T-helper 17 cell (primary cell): ENCODE measurements at places on chromosomes 5 and 9. TPM values are rescaled to one million over a fixed set of nuclear protein-coding genes. Genes with fewer than 3 reads are reported as not detected.

Gene C7
- total RNA-seq: not detected

DNA sequence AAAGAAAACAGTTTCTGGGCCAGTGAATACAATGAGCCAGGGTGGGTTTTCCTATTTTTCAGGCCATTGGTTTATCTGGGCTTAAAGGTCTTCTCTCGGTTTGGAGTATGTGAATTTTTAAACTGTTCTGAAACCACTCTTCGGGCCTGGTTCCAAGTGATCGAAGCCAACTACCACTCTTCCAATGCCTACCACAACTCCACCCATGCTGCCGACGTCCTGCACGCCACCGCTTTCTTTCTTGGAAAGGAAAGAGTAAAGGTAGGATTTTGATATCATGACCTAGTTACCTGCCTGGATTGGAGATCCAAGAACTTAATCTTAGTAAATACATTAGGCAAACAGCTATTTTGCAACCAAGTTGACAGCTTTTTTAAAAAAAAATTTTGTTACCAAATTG lies 79.1 kb downstream of the WDR41 start:
- DNase-seq: no peak
- no peak overlapping the region for H3K4me3 ChIP-seq
- H3K4me1 ChIP-seq: peaks cover 2% of the 10 kb centered on the region

Gene MAMDC4
- total RNA-seq: 3.4 TPM

DNA sequence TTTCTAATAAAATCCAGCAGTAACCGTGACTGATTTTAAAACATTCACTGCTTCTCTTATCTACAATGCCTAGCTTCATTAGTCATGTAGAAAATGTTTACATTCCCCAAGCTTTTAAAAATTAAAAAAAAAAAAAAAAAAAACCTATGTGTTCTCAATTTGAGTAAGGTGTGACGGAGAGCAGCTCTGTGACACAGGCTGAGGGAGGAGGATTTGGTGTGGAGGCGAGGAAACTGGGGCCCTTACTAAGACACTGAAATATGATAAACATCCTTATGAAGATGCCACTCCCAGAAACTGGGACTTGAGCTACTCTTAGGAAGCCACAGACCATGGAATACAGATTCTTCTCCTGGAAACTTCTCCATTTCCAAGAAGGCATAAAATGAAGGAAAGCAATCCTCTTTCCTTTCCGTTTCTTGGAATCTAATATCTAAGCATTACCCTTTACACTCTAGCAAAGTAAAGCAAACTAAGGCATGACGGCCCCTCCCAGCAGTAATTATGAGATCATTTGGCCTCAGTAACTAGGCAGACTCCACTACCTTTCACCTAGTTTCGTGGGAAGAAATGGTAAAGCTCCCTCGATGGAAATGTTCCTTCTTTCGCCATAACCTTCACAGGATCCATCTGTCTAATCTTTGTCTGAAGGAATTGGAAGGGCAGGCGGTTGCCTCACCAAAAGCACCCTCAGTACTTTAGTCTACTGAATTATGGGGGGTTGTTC lies 23.5 kb downstream of the GRAMD2B start:
- peaks cover 2% of the 10 kb centered on the region for H3K36me3 ChIP-seq
- H3K27ac ChIP-seq: peak overlapping the region; percentile 68
- no peak for DNase-seq

- H3K36me3 ChIP-seq: no peaks in the 10 kb centered on the region
- no peak overlapping the region for H3K4me3 ChIP-seq
- peaks cover 15% of the 10 kb centered on the region for H3K27me3 ChIP-seq
- DNase-seq: no peak
- H3K4me1 ChIP-seq: no peaks in the 10 kb centered on the region
Measured at GRCh38 chr5:135140446-135141204, 106.6 kb upstream of the PITX1 start.

Gene GADD45G
- 14.3 TPM for total RNA-seq

DNA sequence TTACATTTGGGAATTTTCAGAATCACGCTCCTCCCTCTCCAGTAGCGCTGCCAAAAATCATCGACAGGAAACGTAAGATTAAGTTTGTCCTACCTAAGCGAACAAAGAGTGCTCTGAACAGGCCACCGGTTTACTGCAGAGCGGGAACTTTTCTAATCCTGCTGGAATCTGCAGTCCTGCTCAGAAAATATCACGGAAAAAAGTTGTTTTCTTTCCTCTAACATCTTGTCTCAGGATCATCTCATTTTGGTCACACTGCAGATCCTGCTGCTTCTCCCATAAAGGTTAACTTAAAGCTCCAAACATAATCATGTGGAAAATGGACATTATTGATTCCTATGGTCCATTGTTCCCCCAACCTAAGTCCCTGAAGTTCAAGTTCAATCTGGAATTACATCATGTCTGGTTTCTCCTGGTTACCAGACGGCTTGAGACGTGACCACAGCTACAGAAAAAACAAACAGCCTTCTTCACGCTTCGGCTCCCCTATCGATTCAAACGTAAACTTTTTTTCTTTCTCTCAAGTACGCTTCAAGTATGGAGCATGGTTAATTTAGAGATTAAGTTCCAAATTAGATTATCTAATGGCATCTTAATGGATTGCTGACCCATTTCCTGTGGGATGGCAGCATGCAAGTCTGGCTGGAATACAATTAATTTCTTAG lies 217.6 kb downstream of the NFIB start:
- no peak for DNase-seq
- H3K4me1 ChIP-seq: no peaks in the 10 kb centered on the region

- no peaks in the 10 kb centered on the region for H3K27me3 ChIP-seq
- no peak overlapping the region for H3K4me3 ChIP-seq
- H3K27ac ChIP-seq: no peak overlapping the region
- H3K36me3 ChIP-seq: peaks cover 4% of the 10 kb centered on the region
Measured at GRCh38 chr5:80631278-80632259, 22.9 kb upstream of the MSH3 start.

DNA sequence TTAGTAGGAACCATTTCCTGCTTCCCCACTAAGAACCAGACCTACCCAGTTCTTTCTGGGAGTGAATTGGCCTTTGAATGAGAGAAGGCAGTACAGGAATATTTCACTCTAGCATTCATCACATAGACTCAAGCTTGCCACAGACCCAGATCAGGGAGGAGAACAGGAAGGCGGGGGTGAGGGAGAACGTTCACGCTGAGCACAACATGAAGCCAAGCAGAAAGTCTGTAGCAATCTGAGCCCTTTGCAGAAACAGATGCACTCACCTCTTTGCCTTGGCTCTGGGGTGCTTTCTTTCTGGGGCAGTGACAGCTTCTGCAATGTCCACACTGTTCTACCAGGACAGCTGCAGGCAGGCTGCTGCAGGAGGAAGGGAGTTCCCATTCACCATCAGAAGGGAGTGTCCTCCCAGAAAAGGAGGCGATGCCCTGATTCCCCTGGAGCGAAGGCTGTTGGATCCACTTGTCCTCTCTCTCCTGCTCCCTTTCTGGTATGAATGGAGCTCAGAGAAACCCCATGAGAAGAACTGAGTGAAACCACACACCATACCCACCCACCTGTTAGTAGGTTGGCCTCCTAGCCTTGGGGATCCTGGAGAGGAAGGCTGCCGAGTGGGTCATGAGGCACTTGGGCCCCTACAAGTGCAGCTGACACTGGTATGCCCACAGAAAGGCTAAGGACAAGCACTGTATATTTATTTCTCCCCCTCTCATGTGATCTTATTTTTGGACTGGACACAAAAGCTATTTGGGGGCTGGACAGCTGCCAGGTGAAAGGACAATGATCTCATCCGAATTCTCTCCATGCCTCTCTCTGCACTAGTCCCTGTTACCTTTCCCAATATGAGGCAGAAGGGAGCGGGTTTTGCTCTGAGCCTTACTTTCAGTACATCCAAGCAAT lies 11.7 kb upstream of the FGF1 start:
- no peaks in the 10 kb centered on the region for H3K4me1 ChIP-seq
- no peak overlapping the region for H3K27ac ChIP-seq
- no peak for DNase-seq
- H3K27me3 ChIP-seq: peaks cover 15% of the 10 kb centered on the region
- H3K4me3 ChIP-seq: no peak overlapping the region
- peaks cover 2% of the 10 kb centered on the region for H3K36me3 ChIP-seq

DNA sequence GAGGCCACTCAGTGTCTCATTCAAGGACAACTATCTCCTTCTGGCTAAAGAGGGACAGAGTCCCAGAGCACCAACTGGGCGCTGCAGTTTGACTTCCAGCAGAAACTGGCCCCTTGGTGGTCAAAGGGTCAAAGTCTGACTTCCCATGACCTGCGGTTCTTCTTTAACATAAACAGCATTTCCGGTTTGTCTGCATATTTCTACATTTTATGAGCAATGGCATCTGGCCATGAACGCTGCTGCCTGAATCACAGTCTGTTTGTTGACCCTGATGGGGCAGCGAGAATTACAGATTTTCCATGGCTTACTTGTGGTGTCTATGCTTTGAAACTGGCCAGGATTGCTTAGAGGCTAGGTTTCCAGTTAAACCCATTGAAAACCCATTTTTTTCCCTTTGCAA lies 1.3 kb downstream of the TNFSF15 start:
- H3K4me3 ChIP-seq: no peak overlapping the region
- peaks cover 36% of the 10 kb centered on the region for H3K4me1 ChIP-seq
- peaks cover 2% of the 10 kb centered on the region for H3K36me3 ChIP-seq
- no peak overlapping the region for H3K27ac ChIP-seq
- no peak for DNase-seq

- no peak for DNase-seq
- no peak overlapping the region for H3K4me3 ChIP-seq
- H3K27me3 ChIP-seq: peaks cover 69% of the 10 kb centered on the region
Measured at GRCh38 chr9:33797837-33798236, 2.5 kb downstream of the PRSS3 start.

Gene ADAMTS13
- 1.9 TPM for total RNA-seq

Gene DDX4
- total RNA-seq: not detected

- H3K27ac ChIP-seq: no peak overlapping the region
- no peaks in the 10 kb centered on the region for H3K36me3 ChIP-seq
- no peak overlapping the region for H3K4me3 ChIP-seq
- no peaks in the 10 kb centered on the region for H3K4me1 ChIP-seq
Measured at GRCh38 chr5:96150007-96150406, 188.4 kb upstream of the ELL2 start.

GRCh38 chr5:43997647-43998272 lies 391.5 kb downstream of the FGF10 start:
- H3K27ac ChIP-seq: no peak overlapping the region
- no peaks in the 10 kb centered on the region for H3K4me1 ChIP-seq
- no peak overlapping the region for H3K4me3 ChIP-seq

- peak overlapping the region; percentile 96 for H3K27ac ChIP-seq
- H3K36me3 ChIP-seq: peaks cover 2% of the 10 kb centered on the region
- peaks cover 16% of the 10 kb centered on the region for H3K27me3 ChIP-seq
Measured at GRCh38 chr5:54311176-54311677, 854 bp upstream of the ARL15 start.

Gene FST
- total RNA-seq: 0.73 TPM

DNA sequence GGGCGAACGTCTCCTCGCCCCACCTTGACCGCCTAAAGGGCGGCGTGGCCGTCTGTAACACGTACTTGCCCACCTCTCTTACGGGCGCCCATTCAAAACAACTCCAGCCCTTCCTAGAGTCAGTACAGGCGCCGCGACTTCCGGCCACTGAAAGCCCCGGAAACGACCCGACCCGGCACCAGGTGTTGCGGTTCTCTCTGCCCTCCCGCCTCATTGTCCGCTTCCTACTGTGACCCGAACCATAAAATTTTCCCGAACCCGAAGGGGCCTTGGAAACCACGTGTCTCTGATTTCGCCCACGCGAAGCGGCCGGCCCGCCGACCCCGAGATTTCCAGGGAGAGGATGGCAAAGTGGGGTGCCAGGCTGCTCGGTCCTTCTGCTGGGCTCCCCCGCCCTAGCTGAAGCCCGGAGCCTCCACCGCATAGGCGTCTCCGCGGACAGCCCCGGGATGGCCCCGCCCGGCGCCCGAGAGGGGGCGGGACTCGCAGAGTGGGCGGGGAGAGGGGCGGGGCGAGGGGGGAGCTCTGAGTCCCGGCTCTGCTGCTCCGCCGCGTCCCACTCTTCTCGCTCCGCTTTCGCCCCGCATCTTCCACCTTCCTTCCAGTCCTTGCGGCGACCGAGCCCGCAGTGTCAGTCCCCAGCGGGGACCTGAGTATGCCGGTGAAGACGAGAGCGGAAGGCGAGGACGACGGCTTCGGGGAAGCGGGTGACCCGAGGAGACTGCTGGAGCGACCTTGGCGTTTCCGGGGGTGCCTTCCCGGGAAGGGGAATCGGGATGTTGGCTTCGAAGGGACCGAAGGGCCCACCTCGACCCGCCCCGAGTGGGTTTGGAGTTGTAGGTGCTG lies 684 bp upstream of the PTGES2 start:
- peak; percentile 83 for DNase-seq
- H3K36me3 ChIP-seq: no peaks in the 10 kb centered on the region
- peak overlapping the region; percentile 99 for H3K4me3 ChIP-seq
- peaks cover 4% of the 10 kb centered on the region for H3K27me3 ChIP-seq
- peak overlapping the region; percentile 96 for H3K27ac ChIP-seq

- no peaks in the 10 kb centered on the region for H3K27me3 ChIP-seq
- H3K36me3 ChIP-seq: no peaks in the 10 kb centered on the region
- H3K4me3 ChIP-seq: no peak overlapping the region
- no peaks in the 10 kb centered on the region for H3K4me1 ChIP-seq
Measured at GRCh38 chr9:16282216-16282615, 588.3 kb downstream of the BNC2 start.

DNA sequence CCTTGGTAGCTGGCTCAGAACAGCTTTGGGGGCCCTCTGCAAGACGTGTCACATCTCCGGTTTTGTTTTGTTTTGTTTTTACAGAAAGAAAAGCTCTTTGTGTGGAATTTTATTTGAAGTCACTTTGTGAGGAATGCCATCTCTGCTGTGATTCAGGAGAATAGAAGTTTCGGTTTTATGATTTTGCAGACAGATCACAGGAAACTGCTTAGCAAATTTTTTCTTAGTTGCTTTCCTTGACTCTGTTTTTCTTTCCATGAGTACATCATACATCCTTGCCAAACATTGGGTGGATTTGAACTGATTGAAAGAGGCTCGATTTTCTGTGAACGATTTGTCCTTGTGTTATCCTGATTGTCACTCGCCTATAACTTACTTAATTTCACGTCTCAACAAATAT lies 5.1 kb downstream of the SEMA5A start:
- peaks cover 21% of the 10 kb centered on the region for H3K27me3 ChIP-seq
- H3K27ac ChIP-seq: no peak overlapping the region
- H3K4me3 ChIP-seq: no peak overlapping the region
- peaks cover 7% of the 10 kb centered on the region for H3K4me1 ChIP-seq
- DNase-seq: no peak

GRCh38 chr9:81103597-81104471 lies 585.5 kb downstream of the TLE1 start:
- no peak overlapping the region for H3K4me3 ChIP-seq
- H3K4me1 ChIP-seq: no peaks in the 10 kb centered on the region
- no peak for DNase-seq
- H3K27ac ChIP-seq: no peak overlapping the region

DNA sequence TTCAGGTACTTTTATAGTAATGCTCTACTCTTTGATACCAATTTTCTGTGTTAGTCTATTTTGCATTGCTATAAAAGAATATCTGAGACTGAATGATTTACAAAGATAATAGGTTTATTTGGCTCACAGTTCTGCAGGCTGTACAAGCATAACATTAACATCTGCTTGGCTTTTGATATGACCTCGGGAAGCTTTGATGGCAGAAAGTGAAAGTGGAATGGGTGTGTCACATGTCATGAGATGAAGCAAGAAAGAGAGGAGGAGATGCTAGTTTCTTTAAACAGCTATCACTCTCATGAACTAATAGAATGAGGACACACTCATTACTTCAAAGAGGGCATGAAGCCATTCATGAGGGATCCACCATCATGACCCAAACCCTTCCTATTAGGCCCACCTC lies 270.9 kb upstream of the IL12B start:
- H3K27me3 ChIP-seq: no peaks in the 10 kb centered on the region
- H3K4me3 ChIP-seq: no peak overlapping the region
- no peaks in the 10 kb centered on the region for H3K36me3 ChIP-seq
- H3K27ac ChIP-seq: no peak overlapping the region
- H3K4me1 ChIP-seq: no peaks in the 10 kb centered on the region

- H3K4me3 ChIP-seq: peak within 1 kb of the TSS; percentile 97
- peak within 1 kb of the TSS; percentile 99 for H3K27ac ChIP-seq
- peaks cover 53% of the 10 kb centered on the region for H3K4me1 ChIP-seq
- peak; percentile 87 for DNase-seq
- no peaks in the 10 kb centered on the region for H3K27me3 ChIP-seq
Measured at GRCh38 chr5:14664270-14665100, at the start of gene OTULIN. Gene OTULIN, plus strand, starts transcription at chr5:14664718. Its CDS starts 108 bp downstream, at chr5:14664826.
